ENCODE measurements at places on chromosomes 2 and 18.

DNA sequence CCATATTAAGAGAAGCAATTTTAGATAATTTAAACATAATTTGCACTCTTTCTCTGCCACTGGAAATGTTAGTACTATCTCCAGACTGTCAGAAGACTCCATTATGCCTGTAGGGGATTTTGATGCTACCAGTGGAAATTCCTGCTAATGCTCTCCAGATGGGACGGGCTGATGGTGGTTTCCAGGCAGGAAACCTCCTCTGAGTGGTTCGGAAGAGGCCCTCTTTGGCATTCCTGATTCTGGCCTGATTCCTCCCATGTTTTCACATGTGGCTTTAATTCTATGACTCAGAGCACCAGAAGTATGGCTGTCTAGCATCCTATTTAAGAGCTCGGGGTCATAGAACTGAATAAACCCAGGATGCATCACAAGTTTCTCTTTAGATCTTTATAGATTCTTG is 70.9 kb upstream of the ST6GAL2 start:
- peak; percentile 85 for DNase-seq

GRCh38 chr2:180311-180710 is 83.5 kb downstream of the SH3YL1 start:
- DNase-seq = no peak

DNA sequence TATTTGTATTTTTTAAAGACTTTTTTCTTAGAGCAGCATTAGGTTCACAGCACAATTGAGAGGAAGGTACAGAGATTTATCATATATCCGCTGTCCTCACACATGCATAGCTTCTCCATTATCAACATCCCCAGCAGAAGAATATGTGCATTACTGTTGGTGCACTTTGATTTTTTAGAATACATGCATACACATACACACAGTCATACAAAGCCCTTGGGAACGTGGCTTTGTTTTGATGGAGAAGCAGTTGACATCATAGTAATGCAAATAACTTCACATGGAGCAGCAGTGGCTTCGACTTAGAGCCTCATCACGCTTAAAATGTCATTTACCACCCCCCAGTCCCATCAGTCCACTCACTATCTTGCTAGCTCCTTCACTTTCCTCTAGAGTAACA is 26.5 kb downstream of the CYP26B1 start:
- no peak for DNase-seq

GRCh38 chr2:154386186-154386585 is 312.3 kb upstream of the KCNJ3 start:
- no peak for DNase-seq

DNA sequence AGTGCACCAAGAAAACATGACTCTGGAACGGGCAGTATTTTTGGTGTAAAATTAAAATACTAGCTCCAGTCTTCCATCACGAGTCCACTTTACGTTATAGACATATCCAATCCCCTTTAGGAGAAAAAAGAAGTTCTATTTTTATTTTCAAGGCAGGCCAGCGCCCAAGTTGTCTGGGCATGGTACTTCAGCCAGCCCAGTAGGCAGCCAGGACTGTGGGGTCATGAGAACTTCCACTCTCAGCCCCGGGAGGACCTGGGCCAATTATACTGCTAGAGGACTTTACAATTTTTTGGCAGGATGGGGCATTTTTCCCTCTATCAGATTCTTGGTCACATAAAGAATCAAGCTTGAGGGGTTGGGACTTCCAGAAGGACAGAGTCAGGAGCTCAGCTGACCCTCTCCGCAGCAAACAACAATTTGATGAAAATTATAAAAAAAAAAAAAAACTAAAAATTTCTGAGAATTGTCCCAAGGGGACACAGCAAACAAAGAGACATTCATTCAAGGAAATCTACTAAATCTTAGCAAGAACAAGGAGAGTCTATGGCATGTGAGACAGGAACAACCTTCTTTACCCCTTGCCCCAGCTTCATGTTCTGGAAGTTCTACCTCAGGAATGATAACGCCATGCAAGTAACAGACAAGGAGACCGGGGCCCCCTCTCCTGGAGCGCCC is 37.3 kb upstream of the B3GNT2 start:
- DNase-seq = no peak

DNA sequence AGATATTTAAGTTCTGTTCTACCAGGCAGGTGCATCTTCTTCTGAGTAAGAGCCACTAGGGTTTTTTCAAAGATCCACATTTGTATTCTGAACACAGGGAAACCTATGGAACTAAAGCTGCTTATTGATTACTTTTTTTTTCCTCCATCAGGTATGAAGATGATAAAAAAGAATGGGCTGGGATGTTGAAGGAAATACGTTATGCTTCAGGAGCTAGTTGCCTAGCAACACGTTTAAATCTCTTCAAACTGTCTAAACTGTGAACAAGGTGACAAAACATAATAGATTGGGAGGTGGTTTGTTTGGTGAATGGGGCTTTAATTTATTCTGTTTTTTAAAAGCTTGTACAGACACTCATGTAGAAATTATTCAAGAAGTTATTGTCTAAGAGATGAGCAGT is 15.9 kb downstream of the KLHL41 start:
- DNase-seq = no peak

GRCh38 chr2:176483476-176483875 is 214.2 kb downstream of the MTX2 start:
- DNase-seq = no peak

- peak; percentile 47 for DNase-seq
Observed at GRCh38 chr2:55014962-55015939, 35.0 kb downstream of the RTN4 start.

DNA sequence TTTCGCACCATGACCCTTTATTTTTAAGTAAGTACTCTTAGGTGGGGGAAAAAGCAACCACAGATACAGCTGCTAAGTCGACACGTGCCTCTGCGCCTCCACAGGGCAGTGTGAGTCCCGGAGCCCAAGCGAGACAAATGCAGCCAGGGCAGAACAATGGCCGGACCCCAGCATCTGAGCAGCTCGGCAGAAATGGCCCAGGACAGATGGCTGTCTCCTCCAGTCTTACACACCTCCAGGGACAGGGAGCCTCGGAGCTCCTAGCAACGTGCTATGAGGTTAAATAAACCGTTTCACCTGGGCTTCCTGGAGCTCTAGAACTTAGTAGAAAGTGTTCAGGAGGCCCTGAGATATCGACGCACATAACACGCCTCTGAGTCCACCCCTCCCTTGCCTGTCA is 47.3 kb upstream of the SALL3 start:
- no peak for DNase-seq

GRCh38 chr18:45751766-45752165 is 27.8 kb downstream of the SLC14A1 start:
- no peak for DNase-seq

DNA sequence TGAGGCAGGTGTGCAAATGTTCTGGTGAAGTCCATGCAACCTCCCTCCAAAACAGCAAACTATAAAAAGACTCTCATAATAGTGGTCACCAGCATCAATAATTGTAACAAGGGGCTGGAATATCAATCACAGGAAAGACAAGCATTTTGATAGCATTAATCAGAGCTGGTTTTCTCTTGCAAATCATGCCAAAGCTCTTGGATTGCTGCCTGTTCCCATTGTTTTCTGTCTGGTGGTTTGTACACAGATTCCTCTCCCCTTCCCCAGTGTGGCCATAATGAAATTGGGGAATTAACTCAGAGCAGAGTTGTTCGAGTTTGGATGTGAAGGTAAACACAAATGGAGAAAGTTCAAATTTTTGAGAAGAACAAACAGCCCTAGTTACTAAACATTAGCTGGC is 134.2 kb downstream of the CDCA7 start:
- DNase-seq = no peak

GRCh38 chr2:189233527-189233926 is 54.0 kb upstream of the COL5A2 start:
- DNase-seq = no peak

DNA sequence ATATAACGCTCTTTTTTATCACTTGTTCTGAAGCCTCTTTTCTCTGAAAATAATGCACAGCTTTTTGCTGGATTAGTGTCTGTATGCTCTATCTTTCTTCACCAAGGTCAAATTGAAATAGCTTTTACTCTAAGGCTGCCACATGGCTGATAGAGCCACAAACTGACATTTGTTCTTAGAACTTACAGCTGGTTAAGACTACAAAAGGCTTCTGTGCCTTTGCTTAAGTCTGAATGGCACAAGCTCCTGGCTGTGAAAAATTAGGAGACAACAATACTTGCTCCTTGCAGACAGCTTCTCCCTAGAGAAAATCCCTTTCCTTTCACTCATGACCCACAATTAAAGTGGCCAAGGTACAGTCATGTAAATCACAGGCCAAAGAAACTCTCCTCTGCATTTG is 515.3 kb downstream of the DSC3 start:
- DNase-seq = no peak

GRCh38 chr2:188512456-188512855 is 220.8 kb downstream of the GULP1 start:
- DNase-seq = no peak

DNA sequence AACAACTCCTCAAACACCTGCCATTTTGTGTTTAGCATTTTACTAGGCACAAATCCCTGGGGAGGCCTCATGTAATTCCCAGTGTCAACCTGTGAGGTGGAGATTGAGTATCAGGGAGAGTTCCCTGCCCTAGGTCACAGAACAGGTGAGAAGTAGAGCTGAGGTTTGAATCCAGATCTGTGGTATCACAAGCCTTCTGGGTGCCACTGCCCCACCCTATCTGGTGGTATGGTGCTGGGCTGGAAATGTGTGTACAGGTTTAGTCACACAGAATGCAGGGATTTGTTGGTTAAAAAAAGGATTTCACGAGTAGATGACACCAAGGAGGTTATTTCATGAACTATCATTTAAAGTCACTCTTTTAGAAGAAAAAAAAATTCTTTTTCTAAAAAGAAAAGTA is 35.7 kb upstream of the PKDCC start:
- no peak for DNase-seq

- no peak for DNase-seq
Observed at GRCh38 chr2:113812204-113812603, 55.8 kb upstream of the SLC35F5 start.

DNA sequence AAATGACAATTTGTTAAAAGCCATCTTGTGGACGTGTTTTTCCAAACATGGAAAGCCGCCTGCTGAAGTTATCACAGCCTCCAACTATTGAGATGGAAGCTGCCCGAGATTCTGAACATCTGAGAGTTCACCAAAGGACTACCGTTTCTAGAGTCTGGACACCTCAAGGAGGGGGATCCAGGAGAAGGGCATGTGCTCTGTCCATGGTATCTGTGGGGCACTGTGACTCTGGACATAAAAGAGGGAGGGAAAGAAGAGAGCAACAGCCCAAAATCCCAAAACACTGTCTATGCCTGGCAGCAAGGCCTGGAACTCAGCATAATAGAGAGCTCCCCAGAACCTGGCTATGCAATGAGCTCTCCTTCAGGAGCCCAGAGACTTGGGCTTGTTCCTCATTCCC is 319.9 kb downstream of the EN1 start:
- no peak for DNase-seq

DNA sequence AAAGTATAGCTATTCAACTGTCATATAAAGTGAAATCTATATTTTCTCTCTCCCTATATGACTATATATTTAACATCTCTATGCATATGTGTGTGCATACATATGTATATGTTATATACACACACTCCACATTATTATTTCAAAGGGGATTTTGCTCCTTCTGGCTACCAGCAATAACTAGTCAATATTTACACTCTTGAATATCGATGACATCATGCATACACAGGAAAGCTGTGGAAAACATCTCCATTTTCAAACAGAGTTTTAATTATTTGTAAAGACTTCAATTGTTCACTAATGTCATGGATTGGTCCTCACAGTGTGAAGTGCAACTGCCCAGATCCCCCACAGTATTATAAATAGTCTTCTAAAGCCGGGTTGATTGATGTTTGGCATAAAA is 195.9 kb upstream of the TCF4 start:
- DNase-seq = no peak

DNA sequence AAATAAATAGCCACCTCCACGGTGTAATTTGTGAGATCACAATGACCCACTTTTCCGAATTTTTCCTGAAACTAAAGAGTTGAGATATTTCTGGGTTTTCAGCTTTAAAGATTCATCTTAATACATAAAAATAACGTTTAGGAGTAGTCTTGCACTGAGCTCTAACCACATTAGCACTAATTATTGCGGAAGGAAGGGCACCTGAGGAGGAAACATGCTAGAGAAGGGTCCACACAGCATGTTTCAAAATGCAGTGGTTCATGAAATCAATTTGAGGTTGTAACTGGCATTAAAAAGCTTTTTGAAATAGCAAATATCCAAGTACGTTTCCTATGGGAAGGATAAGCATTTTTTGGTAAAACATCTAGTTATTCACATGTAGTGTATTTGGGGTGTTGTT is 8.4 kb downstream of the INPP4A start:
- DNase-seq = no peak

DNA sequence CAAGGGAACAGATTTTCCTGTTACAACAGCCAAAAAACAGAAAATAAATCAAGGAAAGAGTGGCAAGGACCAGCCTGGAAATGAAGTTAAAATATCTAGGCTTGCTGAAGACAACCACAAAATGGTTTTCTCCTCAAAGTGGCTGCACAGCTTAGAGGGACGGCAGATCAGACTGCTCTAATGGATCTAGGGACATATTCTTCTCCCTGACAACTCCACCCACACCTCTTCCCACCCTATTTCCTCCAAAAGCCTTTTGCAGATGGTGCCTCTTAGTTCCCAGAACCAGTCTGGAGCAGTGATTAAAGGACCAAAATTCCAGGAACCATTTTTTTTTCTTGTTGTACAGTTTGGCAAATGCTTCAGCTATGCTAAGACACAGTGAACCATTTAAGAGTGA is 220.2 kb upstream of the SIX2 start:
- peak; percentile 36 for DNase-seq

GRCh38 chr2:62370321-62371250 is 135.4 kb downstream of the TMEM17 start:
- DNase-seq = no peak

DNA sequence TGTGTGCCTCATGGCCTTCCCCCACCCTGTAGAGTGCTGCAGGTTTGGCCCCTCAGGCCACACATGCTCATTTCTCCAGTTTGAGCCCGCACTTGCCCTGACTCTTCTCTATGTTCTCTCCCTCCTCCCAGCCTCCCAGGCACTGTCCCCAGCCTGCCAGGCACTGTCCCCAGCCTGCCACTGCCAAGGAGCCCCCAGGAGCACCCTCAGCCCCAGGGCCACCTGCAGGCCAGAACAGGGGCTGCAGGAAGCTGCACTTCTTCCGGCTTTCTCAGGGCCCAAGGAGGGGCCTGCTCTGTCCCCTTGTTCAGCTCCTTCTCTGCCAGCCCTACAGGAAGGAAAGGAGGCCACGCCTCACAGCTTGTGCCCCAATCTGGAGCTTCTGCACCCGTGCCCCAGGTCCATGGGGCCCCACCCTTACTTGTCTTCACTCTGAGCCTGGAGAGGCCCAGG is 31.6 kb downstream of the CYP26B1 start:
- no peak for DNase-seq

DNA sequence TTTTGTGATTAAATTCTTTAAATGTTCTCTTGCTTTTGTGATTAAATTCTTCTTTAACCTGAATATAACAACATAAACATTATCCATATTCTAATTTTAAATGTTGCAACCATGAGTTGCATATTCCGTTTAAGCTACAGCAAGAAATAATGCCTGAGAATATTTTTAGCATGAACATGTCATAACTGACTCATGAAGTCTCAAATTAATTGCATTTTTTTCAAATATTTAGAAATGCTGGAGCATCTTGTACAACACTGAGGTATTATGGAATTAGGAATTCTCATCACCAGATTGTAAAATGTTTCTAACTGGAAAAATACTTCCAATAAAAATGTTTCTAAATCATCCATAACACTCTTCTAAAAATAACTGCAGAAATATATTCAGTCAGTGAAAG is 14.7 kb downstream of the ROCK2 start:
- DNase-seq = no peak

All from femur (tissue), 1 donor.